Karpas-422 (cell line): ENCODE measurements at places on chromosomes 12 and 14.

DNA sequence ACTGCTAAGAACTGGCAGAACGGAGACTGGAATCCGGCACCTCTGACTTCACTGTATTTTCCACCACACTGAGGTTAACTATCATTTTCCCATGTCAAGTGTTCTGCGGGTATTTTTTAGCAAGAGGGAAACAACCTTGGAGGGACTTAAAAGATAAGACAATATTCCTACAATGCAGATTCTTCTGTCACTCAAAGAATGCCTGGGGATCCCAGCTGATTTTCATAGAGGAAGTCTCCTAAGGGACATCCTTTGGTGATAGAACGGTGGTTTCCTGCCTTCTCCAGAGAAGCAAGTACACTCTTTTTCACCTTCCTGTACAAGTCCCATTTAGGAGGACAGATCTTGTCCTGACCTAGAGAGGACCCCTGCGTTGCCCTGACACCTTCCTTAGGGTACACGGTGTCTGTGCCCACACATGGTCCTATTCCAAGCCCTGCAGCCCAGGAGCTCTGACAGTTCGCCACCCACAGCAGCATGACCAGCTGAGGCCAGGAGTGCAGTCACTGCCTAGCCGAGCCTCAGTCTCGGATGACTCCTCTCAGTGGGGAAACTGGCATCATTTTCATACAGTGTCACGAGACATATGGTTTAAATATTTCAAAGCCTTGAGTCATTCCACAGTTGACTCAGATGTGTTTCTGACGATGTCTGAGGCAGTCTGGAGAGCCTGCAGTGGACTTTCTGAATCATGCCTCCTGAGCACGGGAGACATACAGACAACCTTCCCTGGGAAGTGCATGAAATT is 181.3 kb upstream of the FKBP4 start:
- DNase-seq, result no peak

GRCh38 chr12:85627584-85627983 is 208.6 kb downstream of the RASSF9 start:
- no peak for DNase-seq

GRCh38 chr14:87712396-87713090 is 280.4 kb downstream of the GALC start:
- DNase-seq, result peak; percentile 62

- no peak for DNase-seq
Measured at GRCh38 chr12:49244176-49244575, 20.7 kb upstream of the TUBA1C start.

GRCh38 chr14:86673523-86673969 is 1143.6 kb downstream of the FLRT2 start:
- no peak for DNase-seq

DNA sequence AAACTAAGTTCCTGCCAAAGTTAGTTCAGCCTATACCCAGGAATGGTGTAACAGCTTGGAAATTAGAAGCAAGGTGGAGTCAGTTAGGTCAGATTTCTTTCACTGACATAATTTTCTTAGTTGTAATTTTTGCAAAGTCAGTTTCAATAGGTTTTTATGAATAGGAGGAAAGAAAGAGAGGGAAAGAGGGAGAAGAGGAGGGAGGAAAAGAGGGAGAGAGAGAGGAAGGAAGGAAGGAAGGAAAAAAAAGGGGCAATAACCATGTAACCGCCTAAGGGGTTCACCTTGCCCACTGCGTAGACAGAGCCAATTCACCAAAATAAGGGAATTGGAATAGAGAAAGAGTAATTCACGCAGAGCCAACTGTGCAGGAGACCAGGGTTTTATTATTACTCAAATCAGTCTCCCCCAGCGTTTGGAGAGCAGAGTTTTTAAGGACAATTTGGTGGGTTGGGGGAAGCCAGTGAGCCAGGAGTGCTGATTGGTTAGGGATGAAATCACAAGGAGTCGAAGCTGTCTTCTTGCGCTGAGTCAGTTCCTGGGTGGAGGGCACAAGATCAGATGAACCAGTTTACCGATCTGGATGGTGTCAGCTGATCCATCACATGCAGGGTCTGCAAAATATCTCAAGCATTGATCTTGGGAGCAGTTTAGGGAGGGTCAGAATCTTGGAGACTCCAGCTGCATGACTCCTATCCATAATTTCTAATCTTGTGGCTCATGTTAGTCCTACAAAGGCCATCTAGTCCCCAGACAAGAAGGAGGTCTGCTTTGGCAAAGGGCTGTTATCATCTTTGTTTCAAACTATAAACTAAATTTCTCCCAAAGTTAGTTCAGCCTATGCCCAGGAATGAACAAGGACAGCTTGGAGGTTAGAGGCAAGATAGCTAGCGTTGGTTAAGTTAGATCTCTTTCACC is 126.0 kb upstream of the AMIGO2 start:
- DNase-seq, result no peak

GRCh38 chr14:105536691-105537579 is 10.6 kb downstream of the TMEM121 start:
- no peak for DNase-seq

- no peak for DNase-seq
Measured at GRCh38 chr14:53331921-53332320, 178.8 kb upstream of the DDHD1 start.

DNA sequence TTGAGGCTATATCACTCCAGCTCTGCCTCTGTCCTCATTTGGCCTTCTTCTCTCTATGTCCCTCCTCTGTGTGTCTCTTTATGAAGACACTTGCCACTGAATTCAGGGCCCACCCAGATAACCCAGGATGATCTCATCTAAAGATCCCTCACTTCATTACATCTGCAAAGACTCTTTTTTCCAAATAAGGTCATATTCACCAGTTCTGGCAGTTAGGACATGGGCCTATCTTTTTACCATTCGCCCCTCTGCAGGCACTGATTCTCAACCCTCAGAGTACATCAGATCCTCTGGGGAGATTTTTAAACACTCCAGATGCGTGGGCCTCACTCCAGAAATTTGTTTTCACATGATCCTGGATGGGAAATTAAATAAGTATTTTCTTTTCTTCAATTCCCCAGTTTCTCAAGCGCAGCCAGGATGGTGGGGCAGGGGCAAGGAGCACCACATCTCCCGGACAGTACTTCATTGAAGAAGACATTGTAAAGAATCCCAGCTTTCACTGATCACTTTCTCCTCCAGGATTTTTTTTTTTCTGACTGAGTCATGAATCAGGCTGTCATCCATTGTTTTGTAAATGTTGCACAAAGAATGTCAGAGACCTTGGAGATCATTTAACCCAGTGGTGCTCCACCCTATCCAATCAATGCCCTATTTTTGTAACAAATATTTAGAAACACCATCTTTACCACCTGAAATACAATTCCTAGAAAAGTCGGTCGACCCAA is 27.4 kb downstream of the CRACR2A start:
- DNase-seq, result no peak

DNA sequence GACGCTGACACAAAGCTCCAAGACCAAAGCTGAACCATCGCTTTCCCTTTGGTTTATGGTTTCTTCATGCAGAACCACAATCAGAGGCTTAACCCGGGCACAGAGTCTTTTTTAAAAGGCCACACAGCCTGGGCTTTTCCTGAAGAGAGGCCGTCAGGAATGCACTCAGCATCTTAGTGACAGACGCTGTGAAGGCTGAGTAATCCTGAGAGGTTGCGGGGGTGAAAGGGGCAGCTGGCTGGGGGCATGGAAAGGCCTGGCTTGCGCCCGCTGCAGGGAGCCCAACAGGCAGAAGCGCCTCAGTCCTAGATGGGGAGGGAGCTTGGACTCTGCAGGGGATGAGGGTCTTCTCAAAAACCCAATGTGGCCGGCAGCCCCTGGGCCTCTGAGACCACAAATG is 13.6 kb downstream of the CTDSP2 start:
- DNase-seq, result no peak

- no peak for DNase-seq
Measured at GRCh38 chr14:55412676-55413075, 1.0 kb upstream of the ATG14 start.

- peak; percentile 66 for DNase-seq
Measured at GRCh38 chr12:101634724-101635123, 40.0 kb downstream of the MYBPC1 start.

GRCh38 chr14:71235875-71236274 is 328.6 kb downstream of the PCNX1 start:
- no peak for DNase-seq

DNA sequence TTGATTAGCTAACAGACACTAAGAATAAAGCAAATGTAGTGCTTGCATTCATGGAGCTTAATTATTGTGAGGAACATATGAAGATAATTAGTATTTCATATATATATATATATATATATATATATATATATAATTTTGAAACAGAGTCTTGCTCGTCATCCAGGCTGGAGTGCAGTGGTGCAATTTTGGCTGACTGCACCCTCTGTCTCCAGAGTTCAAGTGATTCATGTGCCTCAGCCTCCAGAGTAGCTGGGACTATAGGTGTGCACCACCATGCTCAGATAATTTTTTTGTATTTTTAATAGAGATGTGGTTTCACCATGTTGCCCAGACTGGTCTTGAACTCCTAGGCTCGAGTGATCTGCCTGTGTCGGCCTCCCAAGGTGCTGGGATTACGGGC is 1091.6 kb upstream of the TMEM132C start:
- no peak for DNase-seq

DNA sequence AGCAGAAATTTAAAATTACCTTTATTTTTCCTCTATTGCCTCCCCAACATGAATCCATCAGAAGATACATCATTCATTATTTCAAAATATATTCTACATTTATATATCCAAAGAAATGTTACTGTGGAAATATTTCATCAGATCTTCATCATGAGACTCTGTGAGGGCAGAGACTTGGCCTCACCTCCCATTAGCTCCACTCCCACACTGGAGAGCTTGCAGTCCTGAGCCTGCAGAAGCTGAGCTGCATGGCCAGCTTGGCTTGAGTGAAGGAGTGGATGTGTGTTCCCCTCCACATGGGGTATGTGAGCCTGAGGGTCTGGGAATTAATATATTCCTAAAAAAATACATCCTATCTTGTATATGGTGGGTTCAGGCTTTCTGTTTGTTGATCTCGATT is 961.9 kb downstream of the TMEM121 start:
- DNase-seq, result no peak

DNA sequence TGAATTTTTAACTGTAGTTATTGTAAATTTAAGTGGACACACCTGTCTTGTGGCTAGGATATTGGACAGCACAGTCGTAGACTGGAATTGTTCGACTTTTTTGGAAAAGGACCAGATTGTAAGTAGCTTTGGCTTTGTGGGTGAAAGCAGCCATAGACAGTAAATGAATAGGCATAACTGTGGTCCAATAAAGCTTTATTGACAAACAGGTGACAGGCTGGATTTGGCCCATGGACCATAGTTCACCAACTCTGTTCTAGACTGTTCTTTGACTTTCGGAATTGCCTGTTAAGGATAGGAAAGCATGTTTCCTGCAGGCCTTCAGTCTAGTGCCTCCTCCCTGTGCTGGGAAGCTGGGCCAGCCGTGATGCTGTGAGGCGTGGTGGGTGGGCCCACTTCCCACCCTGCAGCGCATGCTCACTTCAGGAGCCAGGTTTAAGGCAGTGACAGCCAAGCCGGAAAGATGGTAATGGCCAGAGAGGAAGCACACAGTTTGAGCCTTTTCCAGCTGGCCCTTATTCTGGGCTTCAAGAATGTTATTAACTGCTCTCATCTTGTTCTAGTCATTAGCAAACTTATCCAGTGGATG is 51.8 kb downstream of the PPP2R5C start:
- no peak for DNase-seq

DNA sequence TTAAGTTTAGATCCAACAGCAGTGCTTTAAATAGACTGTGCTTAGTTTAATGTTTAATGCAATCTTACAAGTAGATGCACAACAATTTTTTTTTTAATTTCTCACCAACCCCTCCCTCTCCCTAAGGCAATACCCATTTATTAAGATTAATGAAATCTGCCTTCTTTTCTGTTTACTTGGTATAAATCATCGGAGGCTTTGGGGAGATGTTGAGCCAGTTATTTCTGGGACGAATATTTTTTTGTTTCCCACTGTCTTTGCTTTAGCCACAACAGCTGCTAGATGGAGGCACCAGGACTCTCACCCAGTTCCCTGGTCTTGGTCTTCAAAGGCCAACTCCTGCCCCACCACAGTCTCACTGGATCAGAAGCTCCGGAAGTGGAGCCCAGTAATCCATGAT is 113.4 kb downstream of the PLXNC1 start:
- no peak for DNase-seq

DNA sequence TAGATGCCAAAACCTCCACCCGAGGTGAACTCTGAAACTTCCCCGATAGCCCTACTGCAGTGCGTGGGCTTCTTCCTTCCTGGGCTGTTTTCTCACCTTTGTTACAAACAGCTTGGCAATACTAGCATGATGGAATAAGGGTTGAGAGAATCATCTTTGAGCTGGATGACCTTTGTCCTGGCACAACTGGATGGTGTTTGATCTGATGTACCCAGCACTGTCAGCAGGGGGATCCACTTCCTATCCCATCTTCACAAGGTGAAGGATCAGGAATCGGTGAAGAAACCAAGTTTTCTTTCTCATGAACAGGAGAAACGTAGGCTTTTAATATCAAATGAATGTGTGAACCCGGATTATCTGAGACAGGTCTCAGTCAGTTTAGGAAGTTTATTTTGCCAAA is 19.5 kb upstream of the LRRC10 start:
- peak; percentile 54 for DNase-seq

- DNase-seq, result no peak
Measured at GRCh38 chr14:33842299-33842698, 108.6 kb downstream of the EGLN3 start.

GRCh38 chr12:41287500-41288141 is 99.5 kb downstream of the PDZRN4 start:
- DNase-seq, result no peak

DNA sequence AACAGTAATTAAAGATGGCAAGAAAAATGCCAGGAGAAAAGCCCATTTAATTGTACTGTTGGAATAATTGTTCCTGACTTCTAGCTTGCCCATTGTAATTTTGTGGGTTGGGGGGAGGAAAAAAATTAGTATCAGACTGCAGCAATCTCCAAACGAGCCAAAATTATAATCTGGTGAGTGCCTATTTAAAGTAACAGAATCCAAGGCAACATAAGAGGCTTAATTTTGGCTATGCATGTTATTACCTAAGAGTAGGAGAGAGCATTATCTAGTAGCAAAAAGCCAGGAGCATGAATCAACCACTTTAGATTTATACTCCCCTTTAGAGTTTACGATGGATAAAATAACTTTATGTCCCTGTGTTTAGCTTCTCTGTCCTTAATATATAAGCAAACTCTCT is 14.6 kb upstream of the DENND5B start:
- DNase-seq, result no peak

DNA sequence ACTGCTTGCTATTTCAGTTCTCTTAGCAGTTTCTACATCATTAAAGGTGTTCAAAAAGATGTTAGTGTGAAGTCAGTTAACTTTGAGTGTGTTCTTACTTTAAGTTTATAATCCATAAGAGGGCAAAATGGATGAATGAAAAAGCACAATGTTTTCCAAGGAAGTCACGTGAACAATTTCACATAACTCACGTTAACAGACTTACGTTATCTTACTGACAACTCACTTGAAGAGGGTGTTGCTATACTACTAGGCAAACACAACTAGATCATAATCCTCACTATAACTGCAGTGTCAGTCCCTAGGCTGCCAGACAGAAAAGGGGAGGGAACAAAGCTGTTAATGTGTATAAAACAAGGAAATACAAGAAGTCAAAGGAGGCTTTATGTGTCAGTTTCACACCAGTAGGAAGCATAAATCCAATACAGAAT is 6.4 kb downstream of the SLC2A13 start:
- no peak for DNase-seq
